ENCODE measurements at places on chromosomes 12 and 14.
A peak's percentile ranks its signal among the peaks of the same experiment; 100 is the strongest.

DNA sequence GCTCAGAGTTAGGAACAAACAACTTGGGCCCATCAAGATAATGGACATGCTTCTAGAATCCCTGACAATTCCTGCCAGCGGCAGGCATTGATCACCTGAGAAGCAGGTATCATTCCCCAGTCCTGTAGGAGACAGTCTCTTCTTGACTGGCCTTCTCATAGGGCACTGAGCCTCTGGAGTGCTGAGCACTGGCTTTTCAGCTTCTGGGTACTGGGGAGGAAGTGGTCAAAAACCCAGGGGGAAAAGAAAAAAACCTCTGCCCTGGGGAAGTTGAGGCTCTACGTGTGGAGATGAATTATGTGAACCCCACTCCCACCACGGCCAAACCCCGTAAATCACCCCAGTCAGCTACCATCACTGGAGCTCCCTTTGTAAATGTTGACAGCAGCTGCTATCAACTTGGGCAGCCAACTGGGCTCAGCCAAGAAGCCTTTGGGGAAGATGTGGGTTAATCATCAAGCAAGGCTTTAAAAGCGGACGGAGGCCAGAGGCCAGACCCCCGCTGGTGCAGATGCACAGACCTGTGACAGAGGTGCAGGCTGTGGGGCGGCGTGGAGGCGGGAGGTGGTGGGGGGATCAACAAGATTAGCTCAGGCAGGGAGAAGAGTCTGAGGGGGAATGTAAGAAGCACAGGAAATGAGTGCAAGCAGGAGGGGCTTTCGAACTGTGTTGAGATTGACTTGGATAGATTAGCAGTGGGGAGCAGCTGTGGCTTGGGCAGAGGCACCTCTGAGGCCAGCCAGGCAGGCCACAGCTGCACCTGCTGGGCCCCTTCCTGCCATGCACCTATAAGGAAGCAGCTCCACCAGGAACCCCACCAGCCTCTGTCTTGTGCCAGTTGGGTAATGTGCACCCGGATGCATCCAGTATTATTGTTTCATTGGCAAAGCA is 105.4 kb upstream of the HIF1A start:
- DNase-seq: no peak

DNA sequence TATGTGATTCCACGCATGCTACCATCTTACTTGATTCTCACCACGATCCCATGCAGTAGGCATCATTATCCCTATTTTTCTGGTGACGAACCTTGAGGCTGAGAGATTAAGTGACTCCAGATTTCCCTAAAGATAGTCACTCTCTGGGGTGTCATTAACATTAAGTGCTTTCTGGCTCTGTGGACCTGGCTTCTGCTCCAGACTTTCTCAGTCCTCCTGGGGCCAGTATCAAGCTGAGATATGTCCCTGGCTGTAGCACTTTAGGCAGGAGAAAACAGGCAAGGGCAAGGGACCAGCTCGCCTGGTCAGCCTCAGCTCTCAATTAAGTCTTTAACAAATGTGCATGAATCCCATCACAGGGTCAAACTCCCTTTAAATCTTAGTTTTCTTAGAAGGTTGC is 38.3 kb upstream of the PRB2 start:
- DNase-seq: no peak

DNA sequence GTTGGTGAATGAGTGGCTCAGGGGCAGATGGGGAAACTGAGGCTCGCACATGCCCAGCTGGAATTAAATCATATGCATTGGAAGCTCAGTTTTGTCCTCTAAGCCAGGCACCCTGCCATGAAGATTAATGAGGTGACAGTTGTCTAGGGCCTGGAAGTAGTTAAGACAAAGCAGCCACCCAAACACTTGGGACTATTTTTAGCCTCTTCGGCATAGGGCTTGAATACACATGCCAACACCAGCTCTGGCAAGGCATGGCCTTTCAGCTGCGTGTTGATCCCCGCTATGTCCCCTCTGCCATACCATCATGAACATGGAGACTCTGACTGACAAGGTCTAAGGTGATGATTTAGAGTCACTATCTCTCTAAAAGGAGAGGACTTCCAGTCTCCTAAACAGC is 250.2 kb downstream of the KSR2 start:
- DNase-seq: no peak

- no peak for DNase-seq
These were observed 13.2 kb downstream of the TCL1B start for GRCh38 chr14:95699412-95699811.

DNA sequence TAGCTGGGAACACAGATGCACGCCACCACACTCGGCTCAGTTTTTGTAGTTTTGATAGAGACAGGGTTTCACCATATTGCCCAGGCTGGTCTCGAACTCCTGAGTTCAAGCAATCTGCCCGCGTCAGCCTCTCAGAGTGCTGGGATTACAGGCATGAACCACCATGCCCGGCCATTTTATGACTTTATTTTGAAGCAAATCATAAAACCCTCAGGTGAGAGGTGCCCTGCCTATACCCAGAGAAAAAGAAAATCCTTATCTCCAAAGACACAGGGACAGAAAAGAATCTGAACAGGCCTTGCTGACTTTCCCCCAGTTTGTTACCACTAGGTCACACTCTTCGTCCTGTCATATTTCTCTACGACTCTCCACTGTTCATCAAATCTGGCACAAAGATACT is 48.8 kb downstream of the DAO start:
- DNase-seq: no peak

DNA sequence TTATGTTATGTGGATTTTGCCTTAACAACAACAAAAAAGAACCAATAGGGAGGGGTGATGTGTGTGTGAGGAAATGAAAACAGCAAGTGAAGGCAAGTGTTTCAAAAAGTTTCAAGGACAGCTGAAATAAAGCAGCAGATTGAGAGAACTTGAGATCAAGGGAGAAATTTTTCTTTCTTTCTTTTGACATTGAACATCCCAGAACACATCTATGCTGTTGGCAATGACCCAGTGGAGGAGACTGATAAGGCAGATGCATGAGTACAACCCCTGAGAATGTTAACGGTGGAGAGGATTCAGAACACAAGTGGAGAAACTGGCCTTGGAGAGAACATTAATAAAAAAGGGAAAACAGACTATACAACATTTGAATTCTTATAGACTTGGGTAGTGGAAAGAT is 2.9 kb downstream of the LLPH start:
- no peak for DNase-seq

GRCh38 chr12:27870939-27871338 is 90.9 kb upstream of the MANSC4 start:
- no peak for DNase-seq

- no peak for DNase-seq
These were observed 510.7 kb downstream of the C12orf50 start for GRCh38 chr12:87518481-87518880.

- no peak for DNase-seq
These were observed 205.5 kb upstream of the IGF1 start for GRCh38 chr12:102685841-102686240.

DNA sequence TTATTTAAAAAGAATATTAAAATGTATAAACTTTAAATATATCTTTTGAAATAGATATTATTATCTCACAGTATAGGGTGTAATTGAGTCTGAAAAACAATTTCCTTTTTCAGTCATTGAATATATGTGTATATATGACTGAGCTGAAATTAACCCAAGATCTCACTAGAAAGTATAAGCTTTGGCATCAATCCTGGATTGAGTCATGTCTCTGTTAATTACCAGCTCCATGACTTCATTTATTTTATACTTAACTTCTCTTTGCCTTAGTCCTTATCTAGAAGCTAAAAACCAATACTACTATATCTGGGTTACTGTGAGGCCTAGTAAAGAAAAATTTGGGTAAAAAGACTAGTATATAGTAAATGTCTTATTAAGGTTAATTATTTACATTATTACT is 1020.3 kb downstream of the LRFN5 start:
- DNase-seq: no peak

DNA sequence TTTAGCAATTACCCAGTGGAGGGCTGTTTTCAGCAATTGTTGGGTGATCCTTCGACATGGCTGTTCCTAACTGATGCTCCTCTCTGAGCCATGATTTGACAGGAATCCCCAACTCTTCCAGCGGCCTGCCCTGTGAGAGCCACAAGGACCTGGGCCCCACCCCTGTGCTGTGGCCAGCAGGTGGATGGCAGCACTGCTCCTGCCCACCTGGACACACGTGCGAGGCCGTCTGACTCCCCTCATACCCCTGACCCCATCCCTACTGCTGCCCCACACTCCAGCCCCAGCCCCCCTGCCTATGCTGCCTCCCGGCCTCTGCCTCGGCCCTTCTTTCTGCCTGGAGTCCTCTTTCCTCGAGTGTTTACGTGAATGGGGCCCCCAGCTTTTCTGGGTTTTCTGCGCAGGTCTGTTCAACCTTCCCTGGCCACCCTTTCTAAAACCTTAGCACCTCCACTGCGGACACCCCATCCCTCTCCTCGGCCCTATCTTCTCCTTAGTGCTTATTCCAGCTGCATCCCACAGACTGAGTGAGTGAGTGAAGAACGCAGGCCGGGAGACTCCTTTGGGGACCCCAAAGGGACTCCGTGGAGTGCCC is 111.4 kb downstream of the DICER1 start:
- DNase-seq: no peak

DNA sequence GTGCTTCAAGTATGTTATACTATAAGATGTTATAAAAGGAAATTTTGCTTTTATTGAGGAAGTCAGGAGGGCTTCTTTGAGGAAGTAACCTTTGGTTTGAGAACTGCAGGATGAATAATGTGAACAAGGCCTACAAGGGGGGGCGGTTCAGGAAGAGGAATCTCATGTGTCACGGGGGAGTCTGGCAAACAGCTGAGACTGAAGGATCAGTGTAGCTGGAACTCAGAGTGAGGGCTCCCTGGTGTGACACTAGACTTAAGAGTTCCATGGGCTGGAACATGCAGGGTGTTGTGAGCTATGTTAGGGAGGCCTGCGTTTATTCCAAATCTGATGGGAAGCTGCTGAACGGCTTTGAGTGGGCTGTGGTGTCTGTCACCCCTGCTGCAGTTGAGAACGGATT is 62.3 kb downstream of the UNC79 start:
- DNase-seq: no peak

GRCh38 chr12:123233505-123234308 is 471 bp downstream of the MTRFR start:
- DNase-seq: no peak

GRCh38 chr12:84857525-84858208 is 54.9 kb downstream of the SLC6A15 start:
- no peak for DNase-seq

DNA sequence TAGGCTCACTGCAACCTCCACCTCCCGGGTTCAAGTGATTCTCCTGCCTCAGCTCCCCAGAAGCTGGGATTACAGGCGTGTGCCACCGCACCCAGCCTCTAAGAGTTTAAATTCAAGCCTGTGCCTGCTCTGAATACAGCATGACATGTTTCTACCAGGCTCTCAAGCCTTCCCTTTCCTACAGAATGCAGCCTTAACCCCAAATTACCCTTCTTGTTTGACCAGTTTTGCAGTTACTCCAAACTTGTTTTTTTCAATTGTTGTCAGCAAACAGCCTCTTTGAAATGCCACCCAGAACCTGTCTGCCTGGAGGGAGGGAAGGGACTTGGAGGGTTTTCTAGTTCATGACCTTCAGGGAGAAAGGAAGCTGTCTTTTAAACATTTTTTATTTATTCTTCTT is 15.4 kb downstream of the GLTP start:
- no peak for DNase-seq

DNA sequence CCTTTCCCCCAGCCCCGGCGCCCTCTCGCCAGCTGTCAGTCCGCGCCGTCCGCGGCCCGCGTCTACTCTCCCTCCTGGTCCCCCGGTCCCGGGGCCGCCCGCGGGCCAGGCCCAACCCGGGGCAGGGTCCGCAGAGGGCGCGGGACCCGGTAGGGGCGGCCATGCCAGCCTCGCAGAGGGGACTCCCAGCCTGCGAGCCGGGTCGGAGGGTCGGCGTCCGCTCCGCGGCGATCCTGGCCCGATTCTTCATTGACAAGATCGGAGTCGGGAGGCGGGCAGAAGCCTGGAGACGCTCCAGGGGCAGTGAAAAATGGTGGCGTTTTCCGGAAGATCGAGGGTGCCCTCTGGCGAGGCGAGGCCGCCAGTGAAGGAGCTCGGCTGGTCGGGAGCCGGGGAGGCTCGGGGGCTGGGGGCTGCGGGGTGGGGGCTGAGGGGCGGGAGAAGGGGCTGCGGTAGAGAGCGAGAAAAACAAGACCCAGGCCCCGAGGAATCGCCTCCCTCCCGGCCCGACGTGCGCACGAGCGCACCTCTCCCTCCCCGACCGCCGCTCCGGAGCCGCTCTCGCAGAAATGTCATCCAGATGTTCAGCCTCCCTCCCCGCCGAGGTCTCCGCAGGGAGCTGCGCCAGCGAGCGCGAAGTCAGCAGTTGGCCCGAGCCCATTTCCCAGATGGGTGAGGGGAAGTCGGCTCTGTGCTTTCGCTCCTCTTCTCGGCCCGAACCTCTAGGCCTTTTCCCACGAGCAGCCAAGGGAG is 647 bp upstream of the TGFB3 start:
- DNase-seq: peak; percentile 79

Data from pons (tissue), 1 donor.